GM23248 (cell line): ENCODE measurements at places on chromosomes 1 and 21. TPM values are rescaled to one million over a fixed set of nuclear protein-coding genes. Genes with fewer than 3 reads are reported as not detected.

DNA sequence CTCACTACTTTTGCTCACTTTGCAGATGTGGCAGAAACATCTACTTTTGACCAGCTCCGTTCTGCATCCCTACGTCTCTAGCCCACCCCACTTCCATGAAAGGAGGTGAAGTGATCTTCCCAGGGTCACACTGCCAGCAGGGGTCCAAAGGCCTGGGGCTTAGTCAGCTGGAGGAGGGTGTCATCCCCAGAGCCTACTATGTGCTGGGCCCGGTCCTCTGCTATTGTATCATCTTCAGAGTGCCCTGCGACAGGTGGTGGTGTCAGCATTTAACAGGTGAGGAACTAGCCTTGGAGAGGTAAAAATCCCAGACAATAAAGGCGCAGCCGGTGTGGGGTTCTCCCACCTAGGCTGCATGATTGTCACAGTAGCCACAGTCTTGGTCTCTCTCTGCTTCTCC is 5.6 kb upstream of the BSND start:
- no peak for DNase-seq

GRCh38 chr1:43237121-43237520 is 32.7 kb upstream of the TMEM125 start:
- peak; percentile 27 for DNase-seq

DNA sequence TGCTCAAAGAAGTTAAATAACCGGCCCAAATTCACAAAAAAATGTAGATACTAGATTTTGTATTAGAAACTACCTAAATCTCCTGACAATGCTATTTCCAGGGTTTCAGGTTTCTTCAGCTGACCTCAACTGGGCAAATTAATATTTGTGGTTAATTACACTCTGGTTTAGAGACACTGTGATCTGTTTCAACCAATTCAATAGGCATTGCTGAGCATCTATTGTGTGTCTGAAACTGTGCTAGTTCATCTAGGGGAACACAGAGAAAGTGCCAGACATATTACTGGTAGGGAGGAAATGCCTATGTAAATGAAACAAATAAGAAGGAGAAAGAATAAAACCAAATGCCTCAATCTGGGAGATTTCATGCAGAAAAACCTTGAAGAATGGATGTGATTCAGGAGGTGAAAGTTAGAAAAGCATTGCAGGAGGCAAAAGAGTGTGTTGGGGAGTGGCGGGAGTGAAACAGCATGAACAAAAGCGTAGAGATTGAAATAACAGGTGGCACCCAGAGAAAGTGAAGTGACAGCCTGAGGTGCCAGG is 51.3 kb upstream of the IVNS1ABP start:
- no peak for DNase-seq

The TOMM40L gene
- 5.7 and 5.8 TPM in 2 replicates for polyA plus RNA-seq

- no peak for DNase-seq
Observed at GRCh38 chr1:159023723-159024122, 14.0 kb downstream of the IFI16 start.

- DNase-seq: no peak
Observed at GRCh38 chr1:184373155-184373554, 13.7 kb upstream of the C1orf21 start.

DNA sequence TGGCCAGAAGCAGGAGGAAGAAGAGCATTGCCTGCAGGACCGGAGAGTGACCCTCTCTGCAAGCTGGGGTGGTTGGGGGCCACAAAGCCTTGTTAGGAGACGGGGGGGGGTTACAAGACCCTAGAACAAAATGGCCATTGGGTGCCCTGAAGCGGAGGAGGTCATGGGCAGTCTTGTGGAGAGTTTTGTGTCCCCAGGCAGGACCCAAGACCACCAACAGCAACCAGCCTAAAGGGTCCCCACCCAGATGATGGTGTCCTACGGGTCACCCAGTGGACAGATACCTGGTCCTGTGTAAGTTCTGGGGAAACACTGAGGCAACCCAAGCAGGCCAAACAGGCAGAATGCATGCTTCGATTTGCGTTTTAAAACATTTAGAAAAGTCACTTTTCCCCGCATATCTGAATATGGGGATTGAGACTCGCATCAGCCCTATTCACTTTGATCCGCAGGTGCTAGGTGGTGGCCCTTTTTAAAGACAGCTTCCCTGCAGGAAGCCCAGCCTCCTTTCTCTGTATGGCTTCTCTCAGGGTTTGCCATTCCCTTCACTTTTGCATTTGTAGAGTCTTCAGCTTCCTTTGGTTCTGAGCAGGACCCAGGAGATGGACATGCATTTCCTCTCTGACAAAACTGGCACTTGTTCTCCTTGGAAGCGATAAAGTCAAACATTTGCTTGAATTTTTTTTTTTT is 21.1 kb downstream of the GNG4 start:
- DNase-seq: no peak

The RORC gene
- polyA plus RNA-seq: not detected in 2 replicates

- DNase-seq: no peak
Observed at GRCh38 chr1:101588677-101589076, 351.9 kb downstream of the S1PR1 start.

- peak; percentile 66 for DNase-seq
Observed at GRCh38 chr1:62687421-62687902, 724 bp downstream of the DOCK7 start.

The HTR6 gene
- polyA plus RNA-seq: 0.09 TPM in 1 of 2 replicates, not detected in the other

- no peak for DNase-seq
Observed at GRCh38 chr1:80272495-80272894, 1266.0 kb upstream of the ADGRL4 start.

- no peak for DNase-seq
Observed at GRCh38 chr1:69129538-69129937, 438.2 kb upstream of the LRRC7 start.

DNA sequence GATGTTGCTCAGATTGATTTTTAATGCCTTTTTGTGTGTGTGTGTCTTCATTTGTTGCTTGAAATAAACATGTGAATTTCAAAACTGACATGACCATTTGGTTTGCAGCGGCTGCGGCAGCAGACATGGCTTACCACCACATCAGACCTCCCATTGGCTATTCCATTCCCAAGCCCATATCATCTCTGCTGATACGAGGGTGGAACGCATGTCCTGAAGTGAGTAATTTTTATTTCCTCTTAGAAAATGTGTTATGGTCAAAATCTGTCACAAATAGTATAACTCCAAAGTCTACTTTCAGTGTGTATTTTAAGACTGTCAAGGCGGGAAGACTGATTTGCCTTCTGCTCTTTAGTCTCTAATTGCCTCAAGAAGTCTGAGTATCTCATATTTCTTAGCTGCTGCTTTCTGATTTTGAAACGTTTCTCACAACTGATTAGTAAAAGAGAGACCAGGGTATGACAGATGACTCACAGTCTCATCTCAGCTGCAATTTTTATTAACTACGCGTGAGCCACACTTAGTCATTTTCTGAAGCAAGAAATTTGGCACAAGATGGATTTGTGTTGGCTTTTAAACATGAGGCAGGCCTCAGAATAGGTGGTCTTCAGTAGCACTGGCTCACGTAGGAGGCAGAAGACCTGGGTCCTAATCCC is 49.0 kb downstream of the LRRC53 start:
- peak; percentile 79 for DNase-seq

- DNase-seq: no peak
Observed at GRCh38 chr1:51616490-51616889, 402 bp upstream of the OSBPL9 start.

The CA6 gene
- polyA plus RNA-seq: not detected in 2 replicates

DNA sequence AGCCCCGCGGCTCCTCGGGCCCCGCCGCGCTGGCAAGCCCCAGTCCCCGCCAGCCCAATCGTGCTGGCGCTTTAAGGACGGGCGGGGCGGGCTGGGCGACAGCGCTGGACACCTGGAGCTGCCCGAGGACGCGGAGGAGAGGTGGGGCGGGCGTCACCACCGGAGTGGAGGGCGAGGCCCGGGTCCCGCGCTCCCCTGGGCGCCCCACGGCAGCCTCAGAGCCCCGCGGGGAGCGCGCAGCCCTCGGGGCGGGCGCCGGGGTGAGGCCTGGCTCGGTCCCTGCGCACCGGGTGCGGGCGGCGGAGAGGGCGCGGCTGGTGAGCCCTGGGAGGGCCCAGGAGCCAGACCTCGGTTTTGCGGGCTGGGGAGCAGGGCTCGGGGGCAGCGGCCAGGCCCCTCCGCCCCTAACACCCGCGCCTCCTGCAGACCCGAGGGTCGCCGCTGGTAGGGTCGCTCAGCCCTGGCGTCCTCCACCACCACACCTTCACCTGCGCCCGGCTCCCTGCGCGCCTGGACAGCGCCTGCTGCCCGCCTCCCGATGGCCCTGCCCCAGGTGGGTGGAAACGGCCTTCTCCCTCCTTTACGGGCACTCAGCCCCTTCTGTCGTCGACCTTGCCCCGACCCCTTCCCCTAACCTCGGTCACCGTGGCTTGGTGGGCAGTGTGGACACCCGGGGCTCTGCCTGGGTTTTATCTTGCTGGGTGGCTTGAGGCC is at the start of gene TMEM61:
TSS of gene TMEM61 (plus strand) at position 101 of the 714 bp plus-strand sequence. CDS start at position 539, 438 bp downstream.
- DNase-seq: peak; percentile 24

- peak; percentile 71 for DNase-seq
Observed at GRCh38 chr21:39319814-39320332, 6.4 kb upstream of the BRWD1 start.

- no peak for DNase-seq
Observed at GRCh38 chr1:33277488-33278084, 21.3 kb downstream of the ZNF362 start.

DNA sequence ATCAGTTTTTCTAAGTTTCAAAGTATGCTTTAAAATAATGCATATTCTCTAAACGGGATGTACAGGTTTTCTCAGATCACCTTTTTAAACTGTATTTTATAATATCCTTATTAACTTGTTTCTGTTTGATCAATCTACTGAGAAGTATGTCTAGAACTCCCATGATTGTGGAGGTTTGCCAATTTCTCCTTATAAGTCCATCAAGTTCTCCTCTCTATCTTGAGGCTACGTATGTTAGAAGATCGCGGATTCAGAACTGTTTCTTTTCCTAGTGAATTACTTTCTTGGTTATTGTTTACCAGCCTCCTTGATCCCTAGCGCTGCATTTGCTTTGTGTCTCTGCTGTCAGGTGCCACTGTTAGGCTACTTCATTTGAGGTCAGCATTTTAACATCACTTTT is 89.2 kb downstream of the NPHP4 start:
- no peak for DNase-seq

GRCh38 chr1:25137106-25137505 is 95.2 kb downstream of the SYF2 start:
- DNase-seq: no peak

GRCh38 chr1:59061876-59062275 is 235.0 kb upstream of the FGGY start:
- DNase-seq: peak; percentile 96

The CGN gene
- polyA plus RNA-seq: 0.06 TPM in 1 of 2 replicates, not detected in the other

GRCh38 chr1:93729502-93729901 is 47.9 kb upstream of the BCAR3 start:
- DNase-seq: no peak

The CELF3 gene
- polyA plus RNA-seq: not detected in 2 replicates

DNA sequence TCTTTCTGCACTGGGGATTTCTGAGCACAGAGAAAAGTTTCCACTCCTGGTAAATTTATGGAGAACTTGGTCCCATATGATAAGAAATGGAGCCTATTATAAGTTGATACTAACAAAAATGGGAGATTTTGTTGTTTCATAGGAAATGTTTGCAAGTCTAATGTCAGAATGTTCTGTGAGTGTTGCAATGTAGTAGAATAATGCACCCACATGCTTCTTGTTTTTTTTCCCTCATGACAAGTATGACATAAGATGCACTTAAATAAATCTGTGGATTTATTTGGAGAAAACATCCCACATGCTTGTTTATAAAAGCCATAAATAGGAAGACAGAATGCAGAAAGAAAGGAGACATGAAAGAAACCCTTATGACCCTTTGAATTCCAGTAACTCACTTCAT is 50.8 kb upstream of the KCNJ6 start:
- no peak for DNase-seq

DNA sequence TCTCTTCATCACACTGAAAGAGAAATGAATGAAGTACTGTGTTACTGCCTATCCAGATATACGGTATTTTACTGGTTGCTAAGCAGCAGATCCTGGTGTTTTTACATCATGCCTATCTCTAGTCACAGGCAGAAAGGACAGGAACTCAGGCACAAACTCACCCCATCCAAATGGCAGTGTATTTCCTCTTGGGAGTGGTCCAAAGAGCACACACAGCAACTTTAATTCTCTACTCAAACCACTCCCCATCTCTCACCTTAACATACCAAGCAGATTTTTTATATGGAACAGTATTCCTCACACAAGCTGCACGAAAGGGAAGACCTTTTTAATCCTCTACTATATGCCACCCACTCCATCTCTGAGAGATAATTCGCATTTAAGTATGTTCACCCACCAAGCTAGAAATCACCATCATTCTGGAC is 27.3 kb downstream of the EIF4G3 start:
- peak; percentile 85 for DNase-seq
